ENCODE measurements at places on chromosomes 13 and 19.

GRCh38 chr13:98570929-98571372 lies 6.0 kb downstream of the STK24 start:
- no peak for DNase-seq

GRCh38 chr19:35549174-35549788 lies 3.9 kb downstream of the TMEM147 start:
- DNase-seq = no peak

DNA sequence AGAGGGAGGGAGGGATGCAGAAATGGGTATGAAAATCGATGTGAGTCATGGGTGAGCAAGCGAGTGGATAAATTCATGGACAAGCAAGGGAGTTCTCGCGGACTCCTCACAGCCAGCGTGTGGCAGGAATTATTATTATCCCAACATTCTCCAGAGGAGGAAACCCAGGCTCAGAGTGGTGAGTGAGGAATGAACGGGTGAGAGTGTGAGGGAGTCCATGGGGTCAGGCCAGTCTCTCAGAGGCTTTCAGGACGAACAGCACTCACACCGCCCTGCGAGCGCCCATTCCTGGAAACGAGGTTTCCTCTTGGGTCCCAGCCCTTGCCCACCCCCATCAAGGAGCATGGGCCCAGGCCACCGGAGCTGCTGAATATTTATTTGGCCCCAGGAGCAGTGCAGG lies 6.3 kb upstream of the DNAAF3 start:
- no peak for DNase-seq

- no peak for DNase-seq
Measured at GRCh38 chr13:102212729-102213128, 189.1 kb downstream of the FGF14 start.

- DNase-seq = no peak
Measured at GRCh38 chr13:20118268-20119140, 42.3 kb downstream of the GJA3 start.

GRCh38 chr19:56949626-56950025 lies 109.1 kb upstream of the PEG3 start:
- no peak for DNase-seq

DNA sequence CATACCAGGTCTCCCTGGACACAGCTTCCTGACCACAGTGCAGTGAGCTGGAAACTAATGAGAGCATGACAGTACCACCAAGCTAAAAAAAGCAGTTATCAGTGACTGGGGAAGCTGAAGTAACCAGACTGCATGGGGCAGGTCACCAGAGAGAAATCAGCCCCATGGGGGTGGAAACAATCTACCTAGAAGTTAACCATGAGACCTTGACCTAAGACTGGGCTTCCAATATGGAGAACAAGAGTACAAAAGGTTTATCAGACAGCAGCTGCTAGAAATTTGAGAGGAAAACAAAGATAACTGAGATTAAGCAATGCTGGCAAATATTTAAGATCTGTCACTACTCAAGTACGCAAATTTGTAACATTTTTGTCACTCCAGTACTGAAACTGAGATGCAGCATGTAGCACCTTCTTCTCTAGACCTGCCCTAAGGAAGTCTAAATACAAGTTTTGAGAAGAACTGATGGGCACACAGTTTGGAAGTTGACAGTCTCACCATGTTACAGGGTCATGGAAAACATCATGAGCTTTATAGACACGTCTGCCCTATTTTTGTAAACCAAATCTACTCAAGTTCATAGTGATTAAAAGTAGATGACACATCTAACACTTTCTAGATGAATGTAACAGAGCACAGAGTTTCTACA lies 2641.8 kb upstream of the PCDH20 start:
- no peak for DNase-seq

GRCh38 chr13:51721496-51721895 lies 82.5 kb downstream of the DHRS12 start:
- no peak for DNase-seq
